ENCODE measurements at places on chromosomes 16 and 17.

- no peak for DNase-seq
These were observed 440 bp downstream of the NPRL3 start for GRCh38 chr16:138049-138417.

DNA sequence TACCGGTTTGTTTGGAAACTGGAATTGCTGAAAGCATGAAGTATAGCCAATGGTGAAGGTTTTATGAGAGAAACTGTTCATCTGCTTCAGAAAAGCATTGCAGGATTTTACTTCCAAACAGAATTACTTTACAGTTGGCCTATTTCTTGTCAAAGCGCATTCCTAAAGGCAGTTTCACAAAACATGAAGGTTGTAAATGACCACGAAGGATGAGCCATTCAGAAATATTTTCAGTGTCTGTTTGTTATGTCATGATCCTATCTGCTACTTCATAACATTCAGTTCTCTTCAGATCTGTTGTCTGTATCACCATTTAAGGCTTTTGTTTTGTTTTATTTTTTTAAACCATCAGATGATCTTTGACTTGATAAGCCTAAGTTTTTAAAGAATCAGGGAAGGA lies 45.7 kb downstream of the AATF start:
- DNase-seq, result no peak

DNA sequence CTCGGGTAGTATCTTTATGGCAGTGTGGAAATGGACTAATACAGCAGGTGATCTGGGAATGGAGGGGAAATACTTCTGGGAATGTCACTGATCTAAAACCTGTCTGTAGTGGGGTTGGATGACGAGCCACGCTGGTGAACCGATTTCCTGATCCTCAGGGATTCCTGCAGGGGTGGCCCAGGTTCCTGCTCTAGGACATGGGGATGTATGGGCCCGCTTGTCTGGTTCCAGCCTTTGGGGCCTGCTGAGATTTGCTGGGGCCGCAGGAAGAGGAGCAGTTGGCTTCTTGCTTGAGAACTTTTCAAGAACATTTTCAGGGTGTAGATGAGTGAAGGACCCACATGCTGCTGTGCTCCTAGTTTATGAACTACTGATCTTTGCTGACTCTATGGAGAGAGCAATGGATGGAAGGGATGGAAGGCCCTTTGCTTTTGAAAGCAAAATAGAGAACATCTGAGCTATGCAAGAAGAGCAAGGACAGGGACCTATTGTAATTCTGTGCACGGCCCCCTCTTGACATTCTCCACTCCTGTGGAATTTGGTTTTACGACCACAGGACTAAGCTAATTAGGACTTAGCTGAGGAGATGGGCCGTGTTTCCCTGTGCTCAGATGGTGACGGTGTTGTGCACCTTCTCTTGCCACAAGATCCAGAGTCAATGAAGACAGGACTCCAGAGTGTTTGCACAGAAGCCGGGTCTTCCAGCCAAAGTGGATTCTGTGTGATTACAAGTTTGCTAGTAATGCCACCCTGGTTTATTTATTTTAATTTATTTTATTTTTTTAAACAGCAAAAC lies 90.5 kb downstream of the SEC14L1 start:
- DNase-seq, result no peak

DNA sequence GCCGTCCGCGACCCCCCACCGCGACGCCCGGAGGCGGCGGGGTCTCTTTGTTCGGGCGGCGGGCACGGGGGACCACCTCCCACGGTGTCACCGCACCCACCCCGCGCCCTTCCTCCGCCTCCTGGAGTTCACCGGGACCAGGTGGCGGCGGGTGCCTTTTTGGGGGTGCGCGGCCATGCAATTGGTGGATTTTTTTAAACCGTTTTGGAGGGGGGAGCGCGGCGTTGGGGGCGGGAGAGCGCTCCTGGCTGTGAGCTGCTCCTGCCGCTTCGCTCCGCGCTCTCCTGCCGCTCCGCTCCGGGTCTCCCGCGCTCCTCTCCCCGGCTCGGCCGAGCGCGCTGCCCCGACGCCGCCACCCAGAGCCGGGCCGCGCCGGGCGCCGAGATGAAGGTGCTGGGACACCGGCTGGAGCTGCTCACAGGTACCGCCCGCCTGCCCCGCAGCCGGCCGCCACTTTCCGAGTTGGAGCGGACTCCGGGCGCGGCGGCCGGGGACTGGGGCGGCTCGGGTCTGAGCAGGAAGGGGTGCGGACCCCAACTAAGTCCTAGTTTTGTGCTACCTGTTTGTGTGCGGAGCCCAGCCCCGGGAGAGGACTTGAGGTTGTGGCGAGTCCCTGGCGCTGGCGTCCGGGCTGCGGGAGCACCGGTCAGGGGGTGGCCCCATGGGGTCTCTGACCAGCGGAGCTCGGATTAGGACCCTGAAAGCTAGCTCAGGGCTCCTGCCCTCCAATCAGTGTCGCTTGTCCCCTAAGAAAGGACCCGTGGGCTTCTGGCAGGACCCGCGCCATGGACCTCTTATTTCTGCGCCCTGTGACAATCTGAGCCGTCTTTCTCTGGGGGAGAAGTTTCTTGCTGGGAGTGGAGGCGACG lies 35.7 kb upstream of the NDRG4 start:
- no peak for DNase-seq

- no peak for DNase-seq
These were observed 150.3 kb downstream of the IRX3 start for GRCh38 chr16:54136276-54136625.

DNA sequence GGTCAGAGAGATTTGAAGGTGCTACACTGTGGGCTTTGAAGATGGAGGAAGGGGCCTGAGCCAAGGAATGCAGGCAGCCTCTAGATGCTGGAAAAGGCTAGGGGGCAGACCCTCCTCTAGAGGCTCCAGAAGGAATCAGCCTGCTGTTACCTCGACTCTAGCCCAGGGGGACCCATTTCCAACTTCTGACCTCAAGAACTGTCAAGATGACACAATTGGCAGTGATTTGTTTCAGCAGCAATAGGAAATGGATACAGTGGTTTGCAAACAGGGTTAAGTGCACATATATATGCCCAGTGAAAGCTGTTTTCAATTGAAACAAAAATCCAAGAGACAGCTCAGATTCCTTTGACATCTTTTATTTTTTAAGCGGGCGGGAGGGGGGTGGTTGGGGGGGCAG lies 3.7 kb upstream of the ZDHHC1 start:
- DNase-seq, result no peak

DNA sequence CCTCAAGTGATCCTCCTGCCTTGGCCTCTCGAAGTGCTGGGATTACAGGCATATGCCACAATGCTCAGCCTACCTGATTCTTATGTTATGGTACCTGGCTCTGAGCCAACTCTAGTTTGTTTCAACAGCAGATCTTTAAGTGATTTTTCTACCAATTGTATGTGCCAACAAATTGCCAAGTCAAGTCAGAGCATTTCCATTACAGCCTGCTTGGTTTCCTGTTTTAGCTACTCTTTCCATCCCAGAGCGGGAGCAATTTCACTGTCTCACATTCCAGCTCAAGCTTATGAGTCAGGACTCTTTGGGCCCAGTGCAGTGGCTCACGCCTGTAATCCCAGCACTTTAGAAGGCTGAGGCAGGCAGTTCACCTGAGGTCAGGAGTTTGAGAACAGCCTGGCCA lies 30.8 kb upstream of the RBBP6 start:
- DNase-seq, result no peak

- no peak for DNase-seq
These were observed 29.8 kb downstream of the GPATCH8 start for GRCh38 chr17:44473367-44473766.

DNA sequence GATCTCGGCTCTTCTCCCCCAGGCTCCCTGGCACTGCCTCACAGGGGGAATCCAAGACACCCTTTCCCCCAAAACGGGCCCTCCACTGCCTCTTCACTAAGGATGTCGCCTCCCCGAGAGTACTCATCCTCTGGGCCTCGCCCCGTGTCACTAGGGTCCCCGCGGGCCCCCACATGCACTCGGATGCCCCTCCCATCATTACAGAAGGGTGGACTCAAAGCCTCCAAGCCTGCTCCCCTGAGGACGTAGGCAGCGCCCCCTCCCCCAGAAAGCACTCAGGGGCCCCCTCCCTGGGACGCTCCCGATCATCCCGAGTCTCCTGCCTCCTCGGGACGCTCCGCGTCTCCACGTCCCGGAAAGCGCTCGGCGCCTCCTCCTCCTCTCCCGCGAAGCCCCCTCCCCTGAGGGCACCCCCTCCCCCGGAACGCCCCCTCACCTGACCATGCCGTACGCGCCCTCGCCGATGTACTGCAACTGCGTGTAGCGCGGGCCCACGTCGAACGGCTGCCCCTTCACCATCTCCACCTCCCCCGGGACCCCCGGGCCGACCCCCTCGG lies 338 bp downstream of the MAPK3 start:
- no peak for DNase-seq

GRCh38 chr17:64736804-64737492 lies 74.8 kb upstream of the SMURF2 start:
- no peak for DNase-seq

- DNase-seq, result no peak
These were observed 15.4 kb downstream of the UBN1 start for GRCh38 chr16:4862639-4863038.

- DNase-seq, result no peak
These were observed 17.4 kb downstream of the MFSD11 start for GRCh38 chr17:76755285-76755684.

GRCh38 chr17:67063141-67063540 lies 18.8 kb downstream of the CACNG1 start:
- no peak for DNase-seq

DNA sequence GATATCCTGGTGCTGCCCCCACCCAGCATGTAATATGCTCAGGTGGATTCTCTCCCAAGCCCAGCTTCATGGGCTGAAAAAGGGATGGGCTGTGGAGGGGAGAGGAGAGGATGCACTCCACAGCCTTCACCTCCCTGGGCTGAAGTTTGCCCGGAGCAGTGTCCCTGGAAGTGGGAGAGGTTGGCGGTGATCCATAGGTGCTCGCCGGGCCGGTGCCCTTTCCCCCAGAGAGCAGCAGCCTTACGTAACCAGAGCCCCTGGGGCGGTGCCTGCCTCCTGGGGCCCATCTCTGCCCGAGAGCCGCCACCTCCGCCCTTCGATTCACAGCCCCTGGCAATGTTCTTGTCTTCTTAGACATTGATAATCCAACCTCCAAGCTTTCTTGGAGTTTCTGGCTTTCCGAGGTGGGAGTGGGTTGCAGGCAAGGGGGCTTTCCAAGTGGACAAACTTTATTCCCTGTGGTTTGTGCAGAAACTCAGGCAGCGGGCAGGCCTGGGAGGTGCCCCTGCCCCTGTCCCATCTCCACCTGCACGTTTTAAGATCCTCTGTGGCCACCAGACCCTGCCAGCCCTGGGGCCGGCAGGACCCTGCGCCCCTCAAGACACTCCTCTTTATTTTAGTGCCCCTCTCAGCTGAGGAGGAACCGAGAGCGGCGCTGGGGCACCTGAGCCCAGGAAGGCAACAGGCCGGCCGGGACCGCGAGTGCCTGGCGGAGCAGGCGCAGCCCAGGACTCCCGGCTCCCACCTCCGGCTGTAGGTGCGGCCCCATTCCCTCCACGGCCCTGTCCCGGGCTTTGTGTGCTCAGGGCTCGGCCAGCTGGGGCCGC lies 3.1 kb upstream of the WDR90 start:
- DNase-seq, result no peak

DNA sequence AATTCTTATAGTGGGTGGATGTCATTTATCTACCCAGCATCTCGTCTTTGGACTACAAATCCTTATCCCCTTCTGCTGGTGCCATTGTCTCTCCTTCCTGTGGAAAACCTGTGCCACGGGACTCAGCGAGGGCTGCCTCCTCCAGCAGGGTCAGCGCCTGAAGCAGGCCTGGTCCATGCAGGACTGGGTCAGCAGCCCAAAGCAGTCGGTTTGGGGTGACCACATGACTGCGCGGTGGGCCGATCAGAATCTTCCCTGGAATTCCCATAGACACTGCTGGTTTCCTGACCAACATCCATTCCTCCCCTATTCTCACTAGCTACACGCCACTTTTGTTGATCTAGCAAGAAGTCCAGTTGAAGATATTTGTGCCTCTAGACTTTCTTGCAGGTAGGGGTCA lies 26.9 kb downstream of the RPRML start:
- no peak for DNase-seq

GRCh38 chr17:74259667-74260524 lies 14.1 kb upstream of the DNAI2 start:
- no peak for DNase-seq

DNA sequence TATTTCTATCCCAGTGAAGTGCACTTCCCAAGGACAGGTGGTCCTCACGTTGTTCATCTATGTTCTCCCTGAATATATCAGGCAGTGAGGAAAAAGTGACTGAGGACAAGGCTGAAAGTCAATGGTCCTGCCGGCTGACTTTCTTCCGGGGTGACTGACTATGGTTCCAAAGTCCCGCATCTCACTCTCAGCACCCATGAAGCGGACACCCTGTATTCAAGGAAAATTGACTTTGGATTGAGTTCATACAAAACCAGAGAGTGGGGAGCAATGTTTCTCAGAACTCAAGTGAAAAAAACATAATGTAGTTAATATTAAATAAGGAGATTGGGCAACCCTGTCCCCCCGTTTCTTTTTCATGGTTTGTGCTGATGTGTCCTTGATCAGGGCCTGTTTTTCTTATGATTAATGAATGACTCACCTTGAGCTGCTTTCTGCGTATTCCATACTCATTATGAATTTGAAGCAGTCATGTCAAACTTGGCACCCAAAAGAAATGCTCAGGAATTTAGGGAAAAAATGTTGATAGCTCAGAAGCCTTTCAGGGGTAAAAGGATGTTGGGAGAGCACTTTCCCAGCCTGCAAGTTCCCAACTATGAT lies 184.0 kb downstream of the CYLD start:
- no peak for DNase-seq

DNA sequence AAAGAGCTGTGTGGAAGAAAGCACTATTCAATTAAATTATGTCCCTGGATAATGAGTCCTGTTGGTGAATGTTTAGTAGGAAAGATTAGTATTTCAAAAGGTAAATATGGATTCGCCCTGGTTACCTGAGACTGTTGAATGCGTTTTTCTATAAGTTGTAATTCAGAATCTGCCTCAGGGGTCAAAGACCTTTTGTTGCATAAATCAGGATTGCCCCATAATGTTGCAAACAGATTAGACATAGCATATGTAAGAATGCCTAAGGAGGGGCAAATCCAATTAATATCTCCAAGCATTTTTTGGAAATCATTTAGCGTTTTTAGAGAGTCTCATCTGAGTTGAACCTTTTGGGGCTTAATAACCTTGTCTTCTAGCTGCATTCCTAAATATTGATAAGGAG lies 70.1 kb upstream of the ARL4D start:
- DNase-seq, result no peak

GRCh38 chr16:20280259-20280658 lies 47.1 kb downstream of the GP2 start:
- DNase-seq, result no peak

Data from NCI-H748 treated with DMSO at 0.1 percent for 48 hours (cell line).